ENCODE measurements at places on chromosomes 16 and 17. TPM values are rescaled to one million over a fixed set of nuclear protein-coding genes. Genes with fewer than 3 reads are reported as not detected.

- no peak for DNase-seq
Observed at GRCh38 chr16:60123392-60124023, 1389.4 kb upstream of the GOT2 start.

DNA sequence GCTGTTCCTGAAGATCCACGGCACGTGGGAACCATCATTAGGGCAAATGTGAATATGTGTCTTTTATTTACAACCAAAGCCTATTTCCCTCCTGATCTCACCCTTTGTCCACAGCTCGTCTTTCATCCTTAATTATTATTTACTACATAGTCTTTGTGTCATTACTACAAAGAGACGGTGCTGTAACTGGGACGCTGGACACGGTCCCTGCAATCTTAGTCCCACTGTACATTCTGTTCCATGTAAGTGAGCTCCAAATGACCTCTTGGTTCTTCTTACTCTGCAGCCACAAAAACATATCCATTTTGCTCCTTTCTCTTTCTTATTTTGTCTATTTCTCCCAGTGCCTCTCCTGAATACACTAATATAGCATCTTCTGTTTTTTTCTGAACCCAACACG lies 12.7 kb upstream of the KRT23 start:
- no peak for DNase-seq

GRCh38 chr17:78159575-78160158 lies 8.7 kb upstream of the SYNGR2 start:
- DNase-seq, result peak; percentile 59

Gene ELMO3
- total RNA-seq, result 1.2 TPM

Gene CACNG1
- total RNA-seq, result not detected

Gene MRPL38
- total RNA-seq, result 30.3 TPM

- DNase-seq, result no peak
Observed at GRCh38 chr17:50697062-50697461, 10.7 kb downstream of the ANKRD40 start.

Gene TEKT5
- 1.4 TPM for total RNA-seq

DNA sequence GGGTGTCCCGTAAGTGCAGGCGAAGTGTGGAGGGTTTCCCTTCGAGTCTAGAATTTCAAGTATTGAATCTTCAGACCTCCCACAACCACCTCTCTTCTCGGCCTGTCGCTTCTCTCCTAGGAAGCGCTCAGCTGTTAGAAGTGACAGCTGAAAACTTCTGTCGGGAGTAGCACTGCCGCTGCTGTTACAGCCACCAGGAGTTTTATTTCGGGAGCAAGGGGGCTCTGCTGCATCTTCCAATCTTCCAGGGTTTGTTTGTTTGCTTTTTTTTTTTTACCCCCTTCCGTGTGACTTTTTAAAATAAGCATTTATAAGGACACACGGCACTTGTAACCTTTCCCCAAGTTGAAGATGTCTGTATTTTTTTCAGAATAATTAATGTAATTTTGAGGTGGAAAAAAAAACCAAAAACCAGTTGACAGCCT lies 767 bp downstream of the RPS6KB1 start:
- DNase-seq, result peak; percentile 50

- DNase-seq, result no peak
Observed at GRCh38 chr16:58047557-58048348, 22.2 kb downstream of the MMP15 start.

Gene WFDC1
- 0.52 TPM for total RNA-seq

GRCh38 chr16:4697848-4698291 lies 4.5 kb downstream of the NUDT16L1 start:
- no peak for DNase-seq

DNA sequence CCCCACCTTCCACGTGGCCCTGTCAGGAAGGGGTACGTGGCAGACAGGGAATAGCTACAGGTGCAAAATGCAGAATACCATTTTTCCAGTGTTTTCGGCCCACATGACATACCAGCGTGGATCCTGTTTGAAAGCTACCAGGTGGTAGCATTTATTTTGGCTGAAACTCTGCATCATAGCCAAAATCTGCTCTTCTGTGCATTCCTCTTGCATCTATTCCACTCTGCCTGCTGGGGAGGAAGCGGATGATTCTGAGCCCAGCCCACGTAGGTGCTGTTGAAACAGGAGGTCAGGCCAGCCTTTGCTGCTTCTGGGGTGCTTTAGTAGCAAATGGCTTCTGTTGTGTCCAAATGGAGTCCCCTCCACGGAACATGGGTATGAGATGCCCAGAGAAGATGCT lies 670.9 kb upstream of the EEF2KMT start:
- DNase-seq, result no peak

DNA sequence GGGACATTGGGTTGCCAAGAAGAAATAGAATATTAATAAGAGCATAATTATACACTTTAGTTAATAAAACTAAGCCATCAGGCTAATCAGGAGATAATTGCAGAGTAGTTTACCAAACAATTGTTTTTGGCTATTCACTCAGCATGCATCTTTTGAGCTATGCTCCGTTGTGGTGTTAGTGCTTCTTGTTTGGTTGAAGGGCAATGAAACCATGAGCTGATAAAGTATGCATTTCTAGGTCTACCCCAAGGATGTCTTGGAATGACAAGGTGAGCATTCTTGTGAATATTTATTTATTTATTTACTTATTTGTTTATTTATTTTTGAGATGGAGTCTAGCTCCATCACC lies 6.4 kb downstream of the HLF start:
- no peak for DNase-seq

- DNase-seq, result peak; percentile 20
Observed at GRCh38 chr17:41943492-41943891, 13.1 kb downstream of the ODAD4 start.

DNA sequence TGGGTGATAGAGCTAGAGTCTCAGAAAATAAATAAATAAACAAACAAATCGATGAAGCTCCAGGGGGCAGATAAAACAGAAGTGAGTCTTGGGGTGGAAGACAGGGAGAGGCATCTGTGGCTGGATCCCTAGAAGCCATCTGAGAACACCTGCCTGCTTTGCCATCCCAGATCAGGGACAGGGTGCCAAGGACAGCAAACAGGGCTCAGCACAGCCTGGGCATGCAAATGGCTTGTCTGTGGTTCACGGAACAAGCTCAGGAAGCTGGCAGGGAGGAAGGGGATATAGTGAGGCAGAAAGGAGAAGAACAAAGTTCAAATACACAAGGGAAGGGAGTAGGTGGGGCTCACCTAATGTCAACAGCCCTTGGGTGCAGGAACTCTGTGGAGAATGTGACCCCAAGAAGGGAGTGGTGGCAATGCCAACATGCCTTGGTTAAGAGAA lies 27.5 kb downstream of the TRIM25 start:
- DNase-seq, result no peak

DNA sequence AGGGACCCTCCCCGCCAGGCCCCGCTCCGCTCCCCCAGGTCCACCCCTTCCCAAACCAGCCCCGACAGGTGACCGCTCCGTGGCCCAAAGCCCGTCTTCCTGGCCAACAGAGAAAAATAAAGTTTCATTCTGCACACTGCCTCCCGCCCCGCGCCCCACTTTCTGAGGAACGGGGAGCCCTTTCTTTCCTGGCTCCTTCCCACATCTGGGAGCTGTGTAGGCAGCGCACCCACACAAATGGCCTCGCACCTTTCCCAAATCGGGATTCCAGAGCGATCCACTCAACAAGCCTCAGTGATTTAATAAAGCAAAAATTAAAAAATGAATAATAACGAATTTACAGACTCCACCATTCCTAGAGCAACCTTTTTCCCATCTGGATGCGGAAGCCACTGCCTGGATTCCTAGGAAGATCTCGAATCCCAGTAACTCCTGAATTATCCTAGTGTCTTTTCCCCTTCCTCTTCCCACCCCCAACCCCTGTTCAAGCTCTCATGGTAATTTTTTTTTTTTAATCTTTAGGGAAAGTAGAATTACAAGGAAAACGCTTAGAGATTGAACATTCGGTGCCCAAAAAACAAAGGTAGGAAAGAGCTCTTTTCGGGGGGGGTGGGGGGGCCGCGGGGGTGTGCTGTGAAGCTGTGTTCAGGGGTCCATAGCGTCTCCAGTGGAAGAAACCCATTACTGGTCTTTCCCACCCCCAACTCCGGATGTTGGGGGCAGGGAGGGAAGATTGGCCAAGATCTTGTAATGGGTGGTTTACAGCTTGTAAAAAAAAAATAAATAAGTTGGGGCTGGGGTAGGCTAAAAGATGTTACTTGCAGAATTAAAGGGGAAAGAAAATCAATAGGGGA lies 1.6 kb downstream of the IGF2BP1 start:
- DNase-seq, result no peak

GRCh38 chr17:59829217-59830006 lies 63.3 kb downstream of the TUBD1 start:
- DNase-seq, result peak; percentile 100

Gene CDRT15L2
- not detected for total RNA-seq

Gene CCL4L2
- total RNA-seq, result not detected

Gene RRAD
- 3.2 TPM for total RNA-seq

DNA sequence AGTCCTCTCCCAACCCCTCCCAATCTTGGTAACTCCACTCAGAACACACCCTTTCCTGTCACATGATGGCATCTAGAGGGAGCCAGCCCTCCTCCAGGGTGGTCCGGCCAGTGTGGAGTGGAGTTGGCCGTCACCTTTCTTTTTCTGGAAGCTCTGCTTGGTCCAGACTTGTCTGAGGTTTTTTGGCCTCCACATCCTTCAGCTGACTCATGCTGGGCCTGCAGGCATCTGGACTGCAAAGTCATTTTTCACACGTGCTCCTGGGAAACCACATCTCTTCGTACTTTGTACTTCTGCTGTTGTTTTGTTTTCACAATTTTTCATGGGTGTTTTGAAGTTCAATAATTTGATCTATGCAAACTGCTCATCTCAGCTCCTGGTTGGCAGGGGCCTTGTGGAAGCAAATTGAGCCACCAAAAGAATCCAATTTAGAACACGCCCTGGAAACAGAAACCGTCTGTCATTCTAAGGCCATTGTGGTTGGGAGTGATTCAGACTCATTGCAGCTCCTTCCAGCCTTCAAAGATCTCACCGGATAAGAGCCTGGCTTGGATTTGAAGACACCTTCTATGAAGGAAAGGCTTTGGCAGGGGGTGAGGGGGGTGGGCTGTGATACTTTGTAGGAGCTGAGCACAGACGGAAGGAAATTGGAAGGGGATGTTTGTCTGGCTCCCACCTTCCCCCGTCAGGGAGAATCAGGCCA lies 42.4 kb upstream of the NF1 start:
- DNase-seq, result peak; percentile 98

Gene HOXB4
- 0.20 TPM for total RNA-seq

GRCh38 chr16:87534751-87535150 lies 41.9 kb upstream of the ZCCHC14 start:
- DNase-seq, result no peak

- peak; percentile 38 for DNase-seq
Observed at GRCh38 chr17:28717578-28718332, at the start of gene RAB34. Gene RAB34, minus strand, starts transcription at chr17:28717868. Its CDS starts 602 bp downstream, at chr17:28717266.

Gene G6PC1
- not detected for total RNA-seq

DNA sequence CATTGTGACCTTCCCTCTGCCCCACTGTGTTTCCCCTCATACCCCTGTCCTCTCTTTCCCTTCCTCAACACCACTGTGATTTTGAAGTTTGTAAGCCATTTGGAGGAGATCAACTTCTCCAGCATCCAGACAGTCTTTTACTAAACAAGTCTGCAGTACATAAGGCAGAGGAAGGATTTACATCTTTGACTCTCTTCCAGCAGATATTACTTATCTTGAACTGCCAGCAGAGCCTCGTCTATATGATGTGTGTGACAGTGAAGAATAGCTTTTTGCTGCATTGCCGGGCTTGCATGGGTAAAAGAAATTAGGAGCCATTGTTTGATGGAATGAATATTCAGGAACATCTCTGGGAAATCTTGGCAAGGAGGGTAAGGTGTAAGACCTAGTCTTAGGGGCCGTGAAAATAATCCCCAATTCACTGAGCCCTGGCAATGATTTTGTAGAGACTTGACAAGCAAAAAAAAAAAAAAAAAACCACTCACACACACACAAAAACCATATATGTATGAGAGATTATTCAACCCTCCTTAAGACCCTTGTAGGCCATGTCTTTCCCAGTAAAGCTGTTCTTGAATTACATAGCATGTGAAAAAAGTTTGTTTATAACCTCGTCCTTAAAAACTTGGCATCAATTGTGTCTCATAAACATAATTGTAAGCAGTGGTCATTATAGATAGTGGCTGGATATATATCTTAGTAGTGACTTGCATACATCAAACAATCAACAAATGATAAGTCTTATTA lies 903.9 kb downstream of the CDH11 start:
- no peak for DNase-seq

GRCh38 chr17:18988546-18989173 lies 15.9 kb downstream of the FAM83G start:
- no peak for DNase-seq

- DNase-seq, result no peak
Observed at GRCh38 chr17:13616031-13616430, 14.3 kb upstream of the HS3ST3A1 start.

DNA sequence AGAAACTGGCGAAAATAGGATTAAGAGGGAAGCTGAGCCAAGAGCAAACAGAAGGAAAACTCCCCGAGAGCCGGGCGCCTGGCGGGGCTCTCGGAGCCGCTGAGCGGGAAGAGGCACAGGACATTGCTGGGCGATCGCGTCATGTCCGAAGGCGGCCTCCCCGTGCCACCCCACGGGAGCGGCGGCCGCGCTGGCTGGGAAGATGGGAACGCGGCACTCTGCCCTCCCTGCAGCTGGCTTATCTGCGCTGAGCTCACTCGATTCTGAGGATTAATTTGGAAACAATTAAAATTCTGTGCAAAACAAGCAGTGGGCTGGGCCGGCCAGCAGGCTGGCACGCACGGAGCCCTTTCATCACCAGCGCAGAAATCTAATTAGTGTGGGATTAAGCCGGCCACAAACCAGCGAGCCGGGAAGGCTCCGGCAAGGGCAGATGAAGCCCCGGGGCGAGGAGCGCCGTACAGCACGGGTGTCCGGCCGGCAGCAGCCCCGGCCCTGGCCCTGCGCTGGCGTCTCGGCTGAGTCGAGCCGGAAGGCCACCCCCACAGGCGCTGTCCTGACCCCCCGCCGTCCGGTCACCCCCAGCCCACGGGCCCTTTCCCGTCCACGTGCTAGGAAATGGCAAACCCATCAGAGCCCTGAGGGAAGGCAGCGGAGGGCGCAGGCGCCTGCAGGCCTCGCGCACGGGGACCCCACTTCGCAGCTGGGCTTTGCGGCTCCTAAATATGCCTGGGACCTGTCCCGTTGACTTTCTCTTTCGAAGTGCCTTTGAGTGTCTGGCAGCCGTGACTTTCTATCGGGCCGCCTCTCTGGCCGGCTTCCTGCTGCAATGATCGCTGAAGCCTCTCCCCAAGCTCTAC lies 37.9 kb downstream of the SOX8 start:
- peak; percentile 78 for DNase-seq

GRCh38 chr17:75684924-75685323 lies 17.8 kb downstream of the SAP30BP start:
- no peak for DNase-seq

Gene TBC1D26
- total RNA-seq, result not detected

GRCh38 chr16:53666786-53667415 lies 36.8 kb downstream of the RPGRIP1L start:
- peak; percentile 76 for DNase-seq

GRCh38 chr17:57440522-57441269 lies 184.4 kb downstream of the MSI2 start:
- DNase-seq, result peak; percentile 88

Gene PSKH1
- total RNA-seq, result 6.1 TPM

Data from M059J (cell line).